ENCODE measurements at places on chromosomes 7 and 10. TPM values are rescaled to one million over a fixed set of nuclear protein-coding genes. Genes with fewer than 3 reads are reported as not detected.

GIMAP4 gene
- total RNA-seq: not detected

DNA sequence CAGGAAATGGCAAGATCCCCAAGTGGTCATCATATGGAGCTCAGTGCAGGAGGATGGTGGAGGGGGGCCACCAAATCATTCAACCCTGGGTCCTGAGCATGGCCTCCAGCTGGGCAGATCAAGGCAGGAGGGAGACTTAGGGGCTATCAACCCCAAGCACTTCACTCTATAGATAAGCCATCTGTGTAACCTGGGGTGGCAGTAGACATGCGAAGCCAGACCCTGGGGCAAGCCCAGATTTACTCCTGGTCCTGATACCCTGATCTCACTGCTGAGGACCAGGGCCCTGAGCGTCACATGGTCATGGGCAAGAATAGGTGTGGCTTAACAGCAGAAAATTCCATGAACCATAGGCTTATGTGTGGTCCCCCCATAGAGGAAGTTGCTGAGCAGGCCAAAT, 173.0 kb upstream of the ADCY1 start:
- no peak for DNase-seq

GRM3 gene
- 3.4 TPM for total RNA-seq

DNA sequence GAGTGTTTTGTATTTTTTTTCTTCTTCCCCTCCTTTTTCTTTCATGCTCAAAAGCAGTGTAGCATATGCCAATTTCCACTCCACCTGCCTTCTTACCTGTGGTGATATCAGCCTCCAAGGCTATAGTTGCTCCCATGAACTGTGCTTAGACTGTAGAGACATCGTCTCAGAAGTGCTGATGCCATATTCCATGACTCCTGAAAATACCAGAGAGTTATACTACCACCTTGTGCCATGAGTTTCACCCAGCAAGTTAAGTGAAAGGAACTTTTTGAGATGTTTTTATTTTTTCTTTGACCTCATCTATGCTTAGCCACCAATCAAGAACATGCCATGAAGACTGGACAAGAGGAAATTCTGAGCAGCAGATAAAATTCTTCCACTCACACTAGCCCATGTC, 142.8 kb upstream of the SEMA3E start:
- DNase-seq: no peak

DNA sequence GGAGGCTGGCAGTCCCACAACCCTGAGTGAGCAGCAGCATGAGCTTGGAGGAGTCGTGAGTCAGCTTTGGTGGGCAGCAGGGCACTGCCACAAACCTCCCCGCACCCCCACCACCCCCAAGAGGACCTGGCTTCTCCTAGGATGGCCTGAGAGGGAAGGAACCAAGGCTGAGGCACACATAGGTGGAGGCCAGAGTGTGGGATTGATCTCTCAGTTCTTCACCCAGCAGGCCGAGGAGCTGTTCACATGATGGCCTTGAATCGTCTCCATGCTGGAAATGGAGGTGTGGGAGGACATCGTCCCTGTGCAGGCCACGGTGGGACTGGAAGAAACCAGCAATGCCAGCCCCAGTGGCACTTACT, 17.4 kb upstream of the GDF10 start:
- DNase-seq: no peak

GRCh38 chr10:104146882-104147281, 24.9 kb downstream of the SFR1 start:
- no peak for DNase-seq

TPK1 gene
- total RNA-seq: 1.8 TPM

CSTF2T gene
- total RNA-seq: 32.4 TPM

DNA sequence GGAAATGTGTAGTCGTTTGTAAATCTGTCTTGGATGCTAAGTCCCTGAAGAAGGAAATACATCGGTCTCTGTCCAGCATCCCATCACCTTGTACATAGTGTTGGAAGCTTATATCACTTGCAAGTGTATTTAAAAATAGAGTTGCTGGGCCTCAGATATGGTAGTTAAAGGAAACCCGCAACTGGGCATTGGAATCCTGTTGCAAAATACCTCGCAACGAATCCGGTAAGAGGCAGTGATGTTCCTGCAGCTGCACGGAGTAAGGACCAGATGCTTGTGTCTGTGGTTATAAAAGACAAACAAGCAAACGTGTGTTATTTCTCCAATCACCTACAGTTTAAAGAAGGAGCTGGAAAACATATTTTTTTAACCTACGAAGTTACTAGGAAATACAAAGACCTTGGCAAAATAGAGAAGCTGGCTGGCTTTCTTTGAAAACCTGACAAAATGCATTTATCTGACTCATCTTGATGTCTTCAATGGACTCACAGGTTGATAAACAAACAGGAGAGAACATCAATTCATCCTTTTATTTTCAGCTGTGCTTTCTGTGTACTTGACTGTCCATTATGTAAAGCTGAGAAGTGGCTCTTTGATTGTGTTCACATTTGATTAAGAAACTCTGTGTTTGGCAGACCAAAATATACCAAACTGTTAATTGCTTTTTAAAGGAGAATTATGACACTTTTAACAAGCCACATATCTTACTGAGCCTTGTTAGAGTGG, 326.4 kb downstream of the SFMBT2 start:
- DNase-seq: no peak

DNA sequence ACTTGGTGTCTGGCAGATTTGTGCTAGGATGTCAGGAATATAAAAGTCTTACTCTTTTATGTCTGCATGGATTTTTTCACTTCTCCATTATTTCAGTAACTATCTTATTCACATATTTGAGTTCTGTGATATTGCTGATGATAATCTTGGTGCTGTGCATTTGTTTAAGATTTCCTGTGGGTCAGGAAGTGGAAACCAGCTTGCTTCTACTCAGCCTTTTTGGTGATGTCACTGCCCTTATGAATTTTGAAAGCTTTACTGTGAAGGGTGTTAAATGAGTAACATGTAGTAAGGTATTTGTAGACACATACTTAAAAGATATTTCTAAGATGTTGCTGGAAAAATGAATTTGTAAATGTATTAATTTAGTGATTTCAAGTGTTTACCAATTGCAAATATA, 69.5 kb upstream of the VOPP1 start:
- DNase-seq: no peak

DNA sequence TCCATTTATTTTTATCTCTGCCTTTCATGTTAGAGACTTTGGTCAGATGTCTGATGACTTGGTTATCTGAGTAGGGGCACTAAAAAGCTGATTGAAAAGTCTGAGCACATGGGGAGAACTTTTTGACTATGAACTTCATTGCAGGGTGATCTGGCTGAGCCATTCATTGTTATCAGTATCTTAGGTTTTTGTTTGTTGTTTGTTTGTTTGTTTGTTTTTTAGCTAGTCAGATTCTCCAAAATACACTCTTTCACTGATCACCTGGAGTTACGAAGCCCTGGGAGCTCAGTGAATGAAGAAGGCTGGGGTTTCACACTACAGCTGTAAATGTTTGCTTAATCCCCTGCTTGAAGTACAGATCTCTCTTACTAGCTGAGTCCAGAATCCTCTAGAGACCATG, 28.6 kb upstream of the DLG5 start:
- no peak for DNase-seq

TFPI2 gene
- 10.9 TPM for total RNA-seq

DNA sequence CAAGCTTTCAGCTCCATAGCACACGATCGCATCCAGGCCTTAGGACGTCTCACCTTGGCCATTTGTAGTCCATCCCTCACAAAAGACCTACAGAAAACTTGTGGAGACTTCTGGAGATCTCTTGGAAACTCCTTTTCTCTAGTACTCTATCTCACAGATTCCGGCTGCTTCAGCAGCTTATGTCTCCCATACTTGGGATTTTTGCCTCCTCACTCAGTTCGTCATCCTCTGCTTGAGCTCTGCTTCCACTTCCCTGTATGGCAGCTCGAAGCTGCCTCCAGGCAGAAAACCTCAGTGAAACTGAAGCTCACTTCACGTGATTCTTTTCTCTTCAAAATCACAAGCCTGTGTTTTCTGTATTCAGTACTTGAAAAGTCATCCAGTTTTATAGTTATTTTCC, 178.7 kb upstream of the GDF10 start:
- peak; percentile 27 for DNase-seq

TMEM229A gene
- 0.75 TPM for total RNA-seq

GRCh38 chr7:22613496-22613895, 113.5 kb upstream of the IL6 start:
- no peak for DNase-seq

OR9A2 gene
- not detected for total RNA-seq

UTF1 gene
- 21.7 TPM for total RNA-seq

DNA sequence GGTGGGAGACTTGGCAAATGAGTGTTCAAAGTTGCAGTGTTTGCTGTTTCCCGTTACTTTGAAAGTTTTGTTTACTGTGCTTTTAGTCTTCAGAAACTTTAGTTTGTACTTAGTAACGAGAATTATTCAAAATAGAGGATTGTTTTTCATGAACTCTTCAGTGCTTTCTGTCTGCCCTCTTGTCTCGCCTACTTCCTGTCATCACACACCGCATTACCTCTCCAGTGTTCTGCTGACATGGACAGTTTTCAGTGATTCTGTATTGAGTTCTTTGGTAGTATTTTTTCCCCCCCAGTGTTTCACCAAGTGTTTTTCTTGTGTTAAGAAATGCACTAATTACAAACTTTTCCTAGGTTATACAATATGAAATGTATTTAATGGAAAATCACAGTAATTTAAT, 207.0 kb downstream of the MLLT10 start:
- no peak for DNase-seq

DNA sequence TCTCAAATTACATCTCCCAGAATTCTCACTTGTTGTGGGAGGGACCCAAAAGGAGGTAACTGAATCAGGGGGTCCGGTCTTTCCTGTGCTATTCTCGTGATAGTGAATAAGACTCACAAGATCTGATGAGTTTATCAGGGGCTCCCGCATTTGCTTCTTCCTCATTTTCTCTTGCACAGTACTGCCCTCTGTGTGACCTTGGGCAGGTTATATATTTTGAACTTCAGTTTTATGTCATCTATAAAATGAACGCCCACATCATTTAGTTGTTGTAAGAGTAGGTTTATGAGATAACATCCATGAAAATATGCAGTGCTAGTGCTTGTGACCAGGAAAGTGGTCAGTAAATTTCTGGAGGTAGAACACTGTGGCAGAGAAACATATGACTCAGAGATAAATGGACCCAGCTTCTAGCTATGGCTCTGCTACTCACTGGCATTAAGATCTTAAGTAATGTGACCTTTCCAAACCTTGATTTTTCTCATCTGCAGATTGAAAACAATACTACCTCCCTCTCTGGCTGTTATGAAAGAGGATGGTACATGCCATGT, 44.3 kb downstream of the SCRN1 start:
- DNase-seq: no peak

GUSB gene
- 41.4 TPM for total RNA-seq

SPDYE2 gene
- not detected for total RNA-seq

UNCX gene
- total RNA-seq: not detected

DNA sequence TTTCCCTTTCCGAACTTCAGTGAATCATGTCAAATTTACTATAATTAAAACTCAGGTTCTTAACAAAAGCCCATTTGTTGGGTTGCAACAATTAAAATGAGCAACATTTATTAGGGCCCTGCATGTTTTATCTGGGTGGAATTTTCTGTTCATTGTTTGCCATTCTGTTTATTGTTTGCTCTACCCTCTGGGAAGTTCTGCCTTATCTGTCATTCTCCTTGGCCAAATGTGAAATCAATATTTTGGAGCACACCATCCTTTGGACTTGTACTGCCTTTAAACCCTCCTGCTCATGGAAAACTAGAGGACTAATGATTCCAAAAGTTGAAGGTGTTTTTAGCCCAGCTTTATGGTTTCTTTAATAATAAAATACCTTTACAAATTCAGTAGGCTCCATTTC, 134.5 kb upstream of the KCND2 start:
- DNase-seq: no peak

GRCh38 chr7:92639213-92639896, 49.2 kb upstream of the FAM133B start:
- no peak for DNase-seq

- no peak for DNase-seq
These were observed 479.7 kb downstream of the KIF20B start for GRCh38 chr10:90180886-90181691.

DNA sequence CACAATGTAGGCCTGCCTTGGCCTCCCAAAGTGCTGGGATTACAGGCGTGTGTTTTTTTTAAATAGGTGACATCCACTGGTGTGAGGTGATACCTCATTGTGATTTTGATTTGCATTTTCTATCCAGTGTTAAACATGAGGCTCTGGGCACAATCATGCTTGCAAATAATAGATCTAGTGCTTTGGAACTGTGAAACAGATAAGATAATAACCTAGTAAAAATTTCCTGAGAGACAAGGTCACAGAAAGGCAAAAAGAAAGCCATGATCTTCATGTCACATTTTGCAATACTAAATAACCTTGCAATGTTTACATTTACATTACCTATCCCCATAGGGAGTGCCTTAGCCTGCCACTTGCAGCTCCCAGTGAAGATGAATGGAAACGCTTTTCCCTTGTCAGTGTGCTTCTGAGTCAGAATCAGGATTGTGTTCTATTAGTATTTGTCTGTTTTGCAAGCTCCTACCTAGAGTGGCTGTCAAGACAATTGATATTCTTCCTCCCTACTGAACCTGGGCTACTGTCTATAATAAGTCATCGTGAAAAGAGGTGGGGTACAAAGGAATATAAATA, 256.5 kb downstream of the PHTF2 start:
- DNase-seq: no peak

GRCh38 chr10:30241422-30242110, 107.5 kb downstream of the MTPAP start:
- no peak for DNase-seq

GRCh38 chr7:55431898-55432297, 66.8 kb downstream of the LANCL2 start:
- DNase-seq: no peak

GRCh38 chr10:131860311-131860710, 40.5 kb upstream of the PPP2R2D start:
- no peak for DNase-seq

DNA sequence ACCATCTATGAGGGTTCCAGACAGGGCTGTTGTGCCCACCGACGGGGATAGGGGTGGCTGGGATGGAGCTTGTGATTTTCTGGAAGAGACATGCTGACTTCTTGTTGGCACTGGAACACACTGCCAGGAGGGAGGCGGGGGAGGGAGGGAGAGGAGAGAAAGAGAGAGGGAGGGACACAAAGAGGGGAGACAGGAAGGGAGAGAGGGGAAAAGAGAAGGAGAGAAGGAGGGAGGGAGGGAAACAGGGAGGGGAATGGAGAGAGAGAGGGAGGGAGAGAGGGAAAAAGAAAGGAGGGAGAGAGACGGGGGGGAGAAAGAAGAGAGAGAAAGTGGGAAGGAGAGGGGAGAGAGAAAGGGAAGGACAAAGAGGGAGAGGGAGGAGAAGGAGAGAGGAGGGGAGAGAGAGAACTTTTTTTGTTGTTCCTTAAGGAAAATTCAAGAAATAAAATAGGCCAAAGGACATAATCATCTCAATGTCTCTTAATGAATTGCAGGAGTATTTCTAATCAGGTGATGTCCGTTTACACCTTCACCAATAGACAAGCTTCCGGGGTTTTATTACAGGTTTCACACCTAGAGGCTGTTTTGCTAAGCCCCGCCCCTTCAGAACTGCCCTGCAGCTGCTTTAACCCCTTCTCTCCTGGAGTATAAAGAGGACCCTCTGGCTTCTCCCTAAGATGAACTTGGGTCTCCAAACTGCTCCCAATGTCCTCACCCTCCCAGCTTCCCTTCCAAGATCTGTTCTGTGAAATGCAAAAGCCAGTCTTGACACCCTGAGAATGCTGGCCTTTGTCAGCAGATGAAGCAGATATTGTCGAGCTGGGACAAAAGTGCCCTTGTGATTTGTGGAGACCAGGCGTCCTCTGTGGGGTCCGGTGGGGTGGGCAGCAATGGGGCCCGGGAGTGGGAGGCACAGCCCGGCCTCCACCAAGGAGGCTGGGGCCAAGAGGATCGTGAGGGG, 82.0 kb upstream of the GTF2IRD1 start:
- peak; percentile 70 for DNase-seq

Measured in H1 (cell line).